AG08395 (cell line): ENCODE measurements at places on chromosomes 12 and 14.

- DNase-seq = no peak
These were observed 43.3 kb upstream of the GPR132 start for GRCh38 chr14:105108516-105108864.

DNA sequence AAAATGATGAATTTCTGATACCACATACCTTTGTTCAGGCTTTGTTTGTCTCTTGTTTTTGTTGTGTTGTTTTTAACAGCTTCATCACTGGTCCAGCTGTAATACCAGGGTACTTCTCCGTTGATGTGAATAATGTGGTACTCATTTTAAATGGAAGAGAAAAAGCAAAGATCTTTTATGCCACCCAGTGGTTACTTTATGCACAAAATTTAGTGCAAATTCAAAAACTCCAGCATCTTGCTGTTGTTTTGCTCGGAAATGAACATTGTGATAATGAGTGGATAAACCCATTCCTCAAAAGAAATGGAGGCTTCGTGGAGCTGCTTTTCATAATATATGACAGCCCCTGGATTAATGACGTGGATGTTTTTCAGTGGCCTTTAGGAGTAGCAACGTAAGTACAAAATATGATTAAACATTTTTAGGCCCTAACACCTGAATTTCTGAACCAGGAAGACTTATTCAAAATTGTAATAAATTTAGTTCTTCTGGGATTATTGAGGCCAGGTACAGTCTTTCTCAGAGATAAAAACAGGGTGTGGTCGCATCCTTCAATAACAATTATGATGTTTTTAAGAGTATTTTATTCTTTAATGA lies 22.4 kb downstream of the RXYLT1 start:
- DNase-seq = peak; percentile 57

DNA sequence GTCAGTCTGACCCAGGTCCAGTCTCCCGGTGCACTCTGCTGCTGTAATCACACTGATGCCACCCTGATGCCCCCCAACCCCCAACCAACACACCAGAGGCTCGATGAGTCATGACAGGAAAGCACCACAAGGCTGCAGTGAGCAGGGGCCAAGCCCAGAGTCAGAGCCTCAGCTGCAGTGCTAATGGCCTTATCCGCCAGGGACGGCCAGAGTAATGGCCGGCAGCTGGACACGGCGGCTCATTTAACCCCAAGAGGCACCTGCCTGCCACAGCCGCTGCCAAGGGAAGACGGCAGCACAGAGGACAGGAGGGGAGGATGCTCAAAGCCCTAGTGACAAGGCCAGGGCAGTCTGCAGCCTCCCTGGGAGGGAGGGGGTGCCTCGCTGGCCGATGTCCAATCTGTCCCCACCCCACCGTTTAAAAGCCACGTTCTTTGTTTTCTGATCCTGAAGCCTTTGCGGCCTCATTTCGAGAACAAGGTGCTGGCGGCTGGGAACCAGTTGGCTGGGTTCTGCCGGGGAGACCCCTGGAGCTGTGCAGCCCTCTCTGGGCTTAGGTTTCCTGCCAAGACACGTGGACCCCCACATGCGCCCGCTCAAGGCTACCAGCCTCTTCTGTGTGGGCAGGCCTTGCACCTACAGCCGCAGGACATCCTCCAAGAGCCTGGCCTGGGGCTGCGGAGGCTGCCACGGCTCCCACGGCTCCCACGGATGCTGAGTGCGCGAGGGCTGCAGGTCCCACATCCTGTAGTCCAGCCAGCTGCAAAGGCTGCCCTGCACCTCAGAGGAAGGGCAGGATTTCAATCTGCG lies 13.1 kb downstream of the CCDC85C start:
- peak; percentile 62 for DNase-seq

- peak; percentile 85 for DNase-seq
These were observed 47.7 kb upstream of the MAP3K9 start for GRCh38 chr14:70856851-70857495.

DNA sequence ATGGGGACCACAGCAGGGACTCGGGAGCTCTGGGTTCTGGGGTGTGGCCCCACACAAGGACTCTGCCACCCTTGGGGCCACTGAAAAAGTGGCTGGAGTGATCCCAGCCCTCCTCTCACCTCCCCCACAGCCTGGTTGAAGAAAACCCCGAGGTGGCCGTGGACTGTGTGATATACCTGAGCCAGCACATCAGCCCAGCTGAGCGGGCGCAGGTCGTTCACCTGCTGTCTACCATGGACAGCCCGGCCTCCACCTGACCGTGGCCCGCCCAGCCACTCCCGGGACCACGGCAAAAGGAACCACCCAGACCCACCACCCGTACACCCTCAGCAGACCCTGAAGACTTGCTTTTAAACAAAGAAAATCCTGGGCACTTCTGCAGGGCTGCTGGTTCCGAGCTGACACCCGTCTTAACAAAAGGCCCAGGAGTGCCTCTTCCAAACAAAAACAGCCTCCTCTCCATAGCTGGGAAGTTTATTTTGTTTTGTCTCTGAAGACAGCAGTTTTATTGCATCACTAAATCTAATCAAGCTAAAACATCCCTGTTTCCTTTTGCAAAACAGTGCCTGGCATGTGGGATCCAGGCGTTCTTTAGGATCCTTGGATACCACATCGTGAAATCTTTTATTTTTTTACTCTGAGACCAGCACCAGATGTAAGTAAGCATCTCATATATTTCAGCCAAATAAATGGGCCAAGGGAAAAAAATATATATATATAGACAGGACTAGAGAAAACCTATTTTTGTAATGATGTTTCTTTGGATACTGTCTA lies 42.8 kb downstream of the FOXN4 start:
- DNase-seq = no peak
